Tibial artery (tissue), 4 donors: ENCODE measurements at places on chromosomes 1 and 21.

DNA sequence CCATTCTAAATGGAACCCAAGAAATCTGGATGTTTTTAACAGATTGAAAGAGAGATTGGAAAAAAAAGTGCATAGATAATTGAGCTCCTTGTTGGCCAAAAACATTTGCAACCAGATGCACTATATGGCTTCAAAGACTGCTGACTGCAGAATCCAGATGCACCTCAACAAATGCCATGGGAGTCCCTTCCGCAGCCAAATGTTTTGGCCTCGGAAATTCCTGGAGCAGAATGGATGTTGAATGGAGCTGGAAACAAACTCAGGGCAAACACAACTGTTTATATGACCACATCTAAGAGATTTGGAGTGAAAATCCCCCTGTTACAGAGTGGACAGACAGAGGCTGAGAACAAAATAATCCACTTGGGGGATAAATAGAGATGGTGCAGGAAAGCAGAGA lies 285.0 kb upstream of the NFIA start:
- DNase-seq = no peak

DNA sequence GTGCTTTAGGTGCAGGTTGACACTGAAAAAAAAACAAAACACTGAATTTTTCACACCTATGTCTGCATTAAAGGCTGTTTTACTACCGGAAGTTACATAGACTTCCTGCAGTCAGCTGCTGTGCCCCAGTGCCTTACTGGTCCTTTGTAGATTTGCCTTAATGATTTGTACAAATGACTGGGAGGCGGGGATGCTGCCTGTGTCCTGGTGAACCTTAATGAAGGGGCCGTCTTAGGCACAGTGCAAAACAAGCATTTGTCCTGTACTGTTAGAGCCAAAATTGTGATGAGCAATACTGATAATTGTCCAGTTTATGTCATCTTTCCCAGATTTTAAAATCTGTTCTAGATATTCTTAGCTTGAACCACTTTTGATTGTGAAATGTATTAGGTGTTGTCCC lies 90.9 kb upstream of the PGD start:
- no peak for DNase-seq

- DNase-seq = no peak
Measured at GRCh38 chr1:219478811-219479210, 134.1 kb downstream of the ZC3H11B start.

- DNase-seq = no peak
Measured at GRCh38 chr1:218273762-218274479, 11.2 kb upstream of the RRP15 start.

GRCh38 chr1:6389971-6390370 lies 3.6 kb downstream of the ACOT7 start:
- no peak for DNase-seq

- DNase-seq = peak; percentile 88
Measured at GRCh38 chr1:54287176-54287650, 87.2 kb downstream of the MRPL37 start.

- DNase-seq = no peak
Measured at GRCh38 chr21:24197132-24197643, 1410.1 kb downstream of the MRPL39 start.

GRCh38 chr1:153801786-153802697 lies 26.8 kb downstream of the SLC27A3 start:
- peak; percentile 8 for DNase-seq

DNA sequence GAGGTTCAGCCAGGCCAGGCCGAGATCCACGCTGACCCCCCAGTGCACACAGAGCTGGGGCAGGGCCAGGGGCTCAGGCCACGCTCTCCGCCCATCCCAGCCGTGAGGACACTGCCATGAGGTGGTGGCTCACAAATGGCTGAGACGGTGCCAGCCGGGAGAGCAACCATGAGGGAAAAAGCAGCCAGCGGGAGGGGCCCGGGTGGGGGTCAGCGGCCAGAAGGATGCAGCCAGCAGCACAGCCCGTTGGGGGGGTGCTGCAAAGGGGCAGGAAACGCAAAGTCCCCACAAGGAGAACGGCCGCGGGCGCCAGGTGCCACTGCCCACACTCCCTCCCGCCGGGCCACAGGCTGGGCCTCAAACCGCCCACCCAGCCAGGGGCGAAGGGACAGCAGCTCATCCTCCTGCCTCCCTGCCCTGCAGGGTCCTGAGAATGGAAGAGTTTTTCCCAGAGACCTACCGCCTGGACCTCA lies 8.3 kb downstream of the TTLL10 start:
- DNase-seq = no peak

- DNase-seq = no peak
Measured at GRCh38 chr1:26384076-26384475, 11.5 kb upstream of the ZNF683 start.

DNA sequence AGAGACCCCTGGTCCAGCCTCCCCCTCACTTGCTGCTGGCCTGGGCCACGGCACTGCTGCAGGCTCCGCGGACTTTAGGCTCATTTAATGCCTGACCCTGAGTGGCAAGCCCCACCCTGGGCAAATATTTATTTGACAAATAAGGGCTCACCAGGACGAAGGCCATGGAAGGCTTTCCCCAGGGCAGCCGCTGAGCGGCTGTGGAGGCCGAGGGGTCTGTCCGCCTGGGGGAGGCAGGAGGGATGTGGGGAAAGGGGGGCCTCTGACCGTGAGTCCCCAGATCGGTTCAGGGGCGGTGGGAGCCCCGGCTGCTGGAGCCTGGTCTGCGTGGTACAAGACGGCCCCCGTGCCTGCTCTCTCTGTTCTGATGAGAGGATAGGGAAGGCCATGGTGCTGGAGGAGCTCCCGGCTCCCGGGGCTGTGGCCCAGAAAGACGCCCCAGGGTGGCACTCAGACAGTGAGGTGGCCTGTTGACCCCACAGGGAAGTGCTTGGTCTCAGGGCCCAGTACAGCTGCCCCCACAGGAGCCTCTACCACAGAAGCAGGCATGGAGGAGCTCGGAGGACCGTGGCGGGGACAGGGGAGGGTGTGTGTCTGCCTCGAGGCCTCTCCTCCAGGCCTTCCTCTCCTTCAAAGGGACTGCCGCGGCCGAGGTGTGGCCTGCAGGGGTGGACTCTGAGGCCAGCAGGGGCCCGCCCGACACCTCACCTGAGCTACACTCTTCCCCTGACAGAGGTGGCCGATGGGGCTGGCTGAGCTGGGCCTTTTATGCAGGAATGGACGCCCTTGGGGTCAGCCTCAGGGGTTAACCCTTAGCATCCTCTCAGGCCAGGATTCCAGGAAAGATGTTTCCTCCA lies 9.1 kb upstream of the C1orf159 start:
- DNase-seq = no peak

DNA sequence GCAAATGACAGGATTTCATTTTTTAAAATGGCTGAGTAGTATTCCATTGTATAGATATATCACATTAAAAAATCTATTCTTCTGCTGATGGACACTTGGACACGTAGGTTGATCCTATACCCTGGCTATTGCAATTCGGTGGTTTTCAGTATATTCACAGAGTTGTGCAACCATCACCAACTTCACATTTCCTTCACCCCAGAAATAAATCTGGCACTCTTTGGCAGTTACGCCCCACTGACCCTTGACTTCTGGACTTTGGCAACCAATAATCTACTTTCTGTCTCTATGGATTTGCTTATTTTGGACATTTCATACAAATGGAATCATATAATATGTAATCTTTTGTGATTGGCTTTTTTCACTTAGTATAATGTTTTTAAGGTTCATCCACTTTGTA lies 35.9 kb downstream of the MAP3K7CL start:
- DNase-seq = no peak

DNA sequence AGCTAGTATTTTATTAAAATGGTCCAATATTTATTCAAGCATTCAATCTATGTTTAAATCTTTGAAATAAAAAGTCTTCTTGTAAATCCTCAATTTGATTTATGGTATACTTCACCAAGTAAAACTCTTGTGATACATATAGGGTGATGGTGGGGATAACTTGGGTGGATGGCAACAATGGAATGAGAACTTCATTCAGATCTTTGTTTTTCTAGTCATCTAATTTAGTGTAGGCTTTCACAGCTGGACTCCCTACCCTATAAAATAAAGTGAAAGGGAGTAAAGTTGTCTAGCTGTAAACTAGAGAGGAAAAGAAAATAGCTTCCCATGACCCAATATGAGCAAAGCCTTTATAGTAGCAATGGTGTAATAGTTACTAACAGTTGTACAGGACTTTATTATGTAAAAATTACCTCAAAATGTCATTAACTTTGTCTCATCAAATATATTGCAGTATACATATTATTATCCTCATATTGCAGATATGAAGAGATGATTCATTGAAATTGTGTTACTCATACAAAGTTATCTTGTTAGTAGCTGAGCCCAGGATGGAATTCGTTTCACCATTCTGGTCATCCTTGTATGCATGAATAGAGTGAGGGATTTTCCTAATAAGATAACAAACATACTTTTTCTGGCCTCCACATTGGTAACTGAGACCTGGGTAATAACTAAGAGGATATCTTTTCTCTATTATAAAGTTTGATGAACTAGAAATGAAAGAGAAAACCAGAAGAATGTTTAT lies 1377.7 kb upstream of the ADGRL4 start:
- DNase-seq = no peak

GRCh38 chr1:168470901-168471431 lies 72.8 kb downstream of the XCL2 start:
- no peak for DNase-seq

DNA sequence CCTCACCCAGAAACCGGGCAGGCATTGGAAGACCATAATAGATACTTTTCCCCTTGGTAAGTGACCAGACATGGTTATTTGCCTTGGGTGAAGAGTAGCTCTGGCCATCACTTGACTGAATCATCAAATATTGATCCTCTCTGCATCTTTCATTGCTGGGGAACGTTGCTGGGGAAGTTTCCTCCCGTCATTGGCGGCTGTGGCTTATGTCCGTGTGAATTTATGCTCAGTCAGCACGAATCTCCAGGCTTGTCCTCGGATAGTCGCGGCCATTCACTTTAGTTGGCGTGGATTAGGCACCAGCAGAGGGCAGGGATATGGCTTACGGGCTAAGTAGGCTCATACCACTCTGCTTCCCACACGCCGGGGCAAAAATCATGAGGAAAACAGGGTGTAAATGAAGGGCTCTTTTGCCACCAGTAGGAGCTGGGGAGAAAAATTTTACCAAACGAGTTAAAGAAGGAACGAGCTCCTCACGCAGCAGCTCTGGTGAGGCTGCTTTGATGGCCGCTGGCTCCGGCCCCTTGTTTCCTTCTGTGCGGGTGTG lies 473.4 kb downstream of the CAMTA1 start:
- no peak for DNase-seq

- DNase-seq = no peak
Measured at GRCh38 chr1:78687315-78687714, 37.7 kb downstream of the IFI44 start.

DNA sequence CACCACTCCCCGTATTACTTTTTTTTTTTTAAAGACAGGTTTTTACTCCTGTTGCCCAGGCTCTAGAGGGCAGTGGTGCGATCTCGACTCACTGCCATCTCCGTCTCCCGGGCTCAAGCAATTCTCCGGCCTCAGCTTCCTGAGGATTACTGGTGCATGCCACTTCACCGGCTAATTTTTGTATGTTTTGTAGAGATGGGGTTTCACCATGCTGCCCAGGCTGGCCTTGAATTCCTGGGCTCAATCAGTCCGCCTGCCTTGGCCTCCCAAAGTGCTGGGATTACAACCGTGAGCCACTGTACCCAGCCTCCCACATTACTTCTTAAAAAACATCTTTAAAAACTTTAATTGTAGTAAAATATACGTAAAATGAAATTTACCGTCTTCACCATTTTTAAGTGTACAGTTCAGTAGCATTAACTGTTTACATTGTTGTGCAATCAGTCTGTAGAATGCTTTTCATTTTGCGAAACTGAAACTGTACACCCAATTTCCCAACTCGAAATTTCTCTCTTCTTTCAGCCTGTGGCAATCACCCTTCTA lies 77.0 kb downstream of the ZMYM4 start:
- no peak for DNase-seq

- peak; percentile 68 for DNase-seq
Measured at GRCh38 chr1:48677306-48678287, 99.1 kb downstream of the BEND5 start.

DNA sequence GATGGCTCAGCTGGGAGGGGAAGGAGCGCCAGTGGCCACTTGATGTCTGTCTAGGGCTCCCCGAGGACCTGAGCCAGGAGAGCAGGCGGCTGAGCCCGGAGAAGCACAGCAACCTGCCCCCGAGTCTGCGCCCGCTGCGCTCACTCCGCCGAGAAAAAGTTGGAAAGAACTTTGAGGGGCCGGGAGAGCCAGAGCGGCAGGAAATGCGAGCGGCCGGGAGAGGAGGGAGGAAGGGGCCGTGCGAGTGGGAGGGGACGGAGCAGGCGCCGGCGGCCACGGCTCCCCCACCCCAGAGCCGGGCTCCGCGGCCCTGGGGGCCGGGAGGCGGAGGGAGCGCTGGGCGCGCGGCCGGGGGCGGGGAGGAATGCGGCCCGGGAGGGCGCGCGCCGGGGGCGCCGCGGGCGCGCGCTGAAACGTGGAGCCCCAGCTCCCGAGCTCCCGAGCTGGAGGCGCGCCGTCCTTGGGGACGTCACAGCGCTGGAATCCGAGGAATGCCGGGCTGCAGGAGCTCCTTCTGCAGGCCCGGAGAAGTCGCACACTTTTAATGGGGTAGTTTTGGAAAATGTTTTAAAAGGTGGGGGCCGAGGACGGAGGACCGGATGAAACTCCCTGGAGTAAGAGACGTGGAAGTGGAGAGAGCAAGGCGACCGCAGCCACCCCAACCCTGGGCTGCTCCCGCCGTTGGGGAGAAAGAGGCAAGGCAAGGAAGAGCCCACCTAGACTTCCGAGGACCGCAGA lies at the start of gene PTPN14:
Gene PTPN14 (minus strand): TSS at position 167 of the 738 bp plus-strand sequence. CDS start 86,799 bp downstream, outside the sequence.
- DNase-seq = peak; percentile 78

DNA sequence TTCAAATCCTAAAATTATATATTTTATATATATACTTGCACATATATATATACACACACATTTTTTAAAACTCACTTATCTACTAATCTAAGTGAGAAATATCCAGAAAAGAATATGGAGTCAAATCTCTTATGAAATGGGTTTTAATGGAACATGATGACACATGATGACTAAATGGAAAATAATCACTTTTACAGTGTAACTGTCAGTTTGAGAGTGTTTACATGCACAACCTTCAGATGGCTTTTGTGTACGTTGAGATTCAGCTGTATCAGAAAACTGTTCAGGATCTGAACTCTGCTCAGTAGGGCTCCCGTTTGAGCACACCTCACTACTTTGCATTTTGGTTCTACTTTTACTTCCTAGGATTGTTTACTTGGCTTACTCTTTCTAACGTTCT lies 189.8 kb downstream of the DNAH14 start:
- no peak for DNase-seq

DNA sequence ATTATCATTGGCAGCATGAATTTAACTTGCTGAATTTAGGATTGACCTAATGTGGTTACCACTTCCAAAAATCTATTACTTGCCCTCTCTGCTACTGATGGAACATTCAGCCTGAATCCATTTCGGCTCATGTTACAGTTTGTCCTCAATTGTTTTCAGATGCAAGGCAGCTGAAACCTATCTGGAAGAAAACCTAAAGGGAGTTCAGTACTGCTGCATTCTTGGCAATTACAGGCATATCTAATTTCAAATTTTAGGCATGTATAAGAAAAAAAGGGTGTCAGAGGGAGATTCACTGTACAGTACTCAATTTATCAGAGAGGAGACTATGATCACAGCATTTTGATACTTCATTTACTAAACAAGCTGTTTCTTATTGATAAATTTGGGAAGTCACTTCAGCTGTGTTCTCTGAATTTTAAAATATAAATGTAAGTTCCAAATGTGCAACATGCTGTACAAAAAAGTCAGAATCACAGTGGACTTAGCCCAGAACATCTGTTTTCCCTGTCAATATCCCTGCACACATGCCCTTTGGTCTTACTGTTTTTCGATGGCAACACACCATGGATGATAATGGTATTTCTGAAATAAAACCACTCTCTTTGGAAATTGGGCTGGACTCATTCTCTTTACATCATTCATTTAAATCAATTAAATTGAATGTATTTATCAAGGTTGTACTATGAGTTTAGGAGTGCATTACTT lies 651.6 kb upstream of the ADGRL4 start:
- DNase-seq = no peak
